Thoracic aorta (tissue), 2 donors: ENCODE measurements at places on chromosomes 2 and 18. TPM values are rescaled to one million over a fixed set of nuclear protein-coding genes. Genes with fewer than 3 reads are reported as not detected.

DNA sequence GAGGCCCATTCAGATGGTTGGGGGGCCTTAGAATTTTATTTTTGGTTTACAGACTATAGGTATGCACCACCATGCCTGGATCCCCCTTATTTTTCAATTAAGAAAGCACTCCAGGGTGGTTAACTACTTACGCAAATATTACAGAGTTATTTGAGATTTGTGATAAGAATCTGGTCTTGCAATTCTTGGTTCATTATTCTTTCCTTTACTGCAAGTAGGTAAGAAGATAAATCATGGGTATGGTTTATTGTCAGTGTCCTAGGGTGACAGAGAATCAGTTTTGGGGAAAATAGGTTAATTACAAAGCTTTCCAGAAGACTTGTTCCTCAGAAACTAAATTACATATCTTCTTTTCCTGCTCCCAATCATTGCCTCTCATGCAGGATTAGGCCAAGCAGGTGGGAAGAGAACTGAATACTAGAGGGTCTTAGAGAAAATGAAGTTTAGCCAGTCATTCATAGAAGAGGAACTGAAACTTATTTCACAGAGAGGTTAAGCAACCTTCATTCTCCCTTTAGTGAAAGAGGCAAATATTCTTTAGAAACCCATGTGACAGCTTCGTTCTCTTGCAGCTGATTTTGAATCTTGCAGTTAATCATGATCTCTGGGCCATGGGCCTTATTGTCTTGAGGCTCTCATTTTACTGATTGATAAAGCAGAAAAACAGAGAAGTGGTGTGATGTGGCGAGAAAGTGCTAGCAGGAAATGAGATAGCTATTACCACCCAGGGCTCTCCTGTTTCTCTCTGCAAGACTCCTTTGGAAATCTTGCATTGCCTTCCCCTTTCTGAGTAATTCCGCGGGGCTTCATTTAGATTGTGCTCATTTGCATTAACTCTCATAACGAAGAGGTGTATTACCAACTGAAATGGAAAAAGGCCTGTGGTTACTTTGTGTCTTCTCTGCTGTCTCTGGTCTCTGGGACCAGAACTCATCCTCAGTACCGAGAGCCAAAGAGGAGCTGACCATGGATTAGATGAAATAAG, 44.8 kb upstream of the ARHGAP25 start:
- H3K4me1 ChIP-seq: no peaks in the 10 kb centered on the region
- DNase-seq: no peak
- no peaks in the 10 kb centered on the region for H3K36me3 ChIP-seq

DNA sequence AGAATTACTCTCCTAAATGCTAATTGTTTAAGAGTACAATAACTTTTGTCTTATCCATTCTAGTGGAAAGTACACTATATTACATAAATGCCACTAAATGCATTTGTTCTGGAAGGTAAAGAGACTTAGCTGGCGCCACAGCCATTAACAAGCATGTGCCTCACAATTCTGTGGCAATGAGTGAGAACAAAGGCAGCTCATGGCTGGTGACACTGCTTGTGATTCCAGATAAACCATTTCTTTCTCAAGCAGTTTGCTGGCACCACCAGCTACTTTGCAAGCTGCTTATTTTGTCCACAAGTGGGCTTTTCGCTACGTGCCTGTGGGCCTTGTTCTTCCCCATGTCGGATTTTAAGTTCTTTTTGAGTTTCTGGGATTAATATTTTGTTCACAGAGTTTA, 147.6 kb upstream of the SMAD7 start:
- no peaks in the 10 kb centered on the region for H3K27me3 ChIP-seq
- no peak overlapping the region for H3K4me3 ChIP-seq
- no peaks in the 10 kb centered on the region for H3K36me3 ChIP-seq
- H3K27ac ChIP-seq: no peak overlapping the region
- peaks cover 30% of the 10 kb centered on the region for H3K4me1 ChIP-seq

DNA sequence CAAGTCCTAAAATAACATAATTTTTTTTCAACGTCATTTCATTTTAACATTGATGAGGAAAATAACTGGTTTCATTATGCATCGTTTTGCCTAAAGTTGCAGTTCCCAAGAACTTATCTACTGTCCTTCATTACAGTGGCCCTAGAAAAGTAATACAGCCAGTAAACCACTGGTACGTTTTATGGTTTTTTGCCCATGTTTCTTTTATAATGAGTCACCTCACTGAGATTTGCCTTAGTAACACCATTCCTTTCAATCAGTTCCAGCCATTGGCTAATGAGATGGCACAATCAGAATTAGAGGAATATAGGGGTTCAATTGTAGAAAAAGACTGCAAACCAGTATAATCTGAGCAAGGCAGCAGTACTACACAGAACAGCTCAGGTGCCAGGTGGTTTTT, 422.6 kb upstream of the LYPD1 start:
- H3K27ac ChIP-seq: no peak overlapping the region
- H3K4me3 ChIP-seq: no peak overlapping the region
- DNase-seq: no peak
- no peaks in the 10 kb centered on the region for H3K27me3 ChIP-seq
- no peaks in the 10 kb centered on the region for H3K36me3 ChIP-seq

AMER3 gene
- total RNA-seq: not detected

MYL12A gene
- total RNA-seq: 800 TPM
